ENCODE measurements at places on chromosomes 7 and 10.

GRCh38 chr10:113680190-113681111 is 739 bp downstream of the CASP7 start:
- no peak for DNase-seq

DNA sequence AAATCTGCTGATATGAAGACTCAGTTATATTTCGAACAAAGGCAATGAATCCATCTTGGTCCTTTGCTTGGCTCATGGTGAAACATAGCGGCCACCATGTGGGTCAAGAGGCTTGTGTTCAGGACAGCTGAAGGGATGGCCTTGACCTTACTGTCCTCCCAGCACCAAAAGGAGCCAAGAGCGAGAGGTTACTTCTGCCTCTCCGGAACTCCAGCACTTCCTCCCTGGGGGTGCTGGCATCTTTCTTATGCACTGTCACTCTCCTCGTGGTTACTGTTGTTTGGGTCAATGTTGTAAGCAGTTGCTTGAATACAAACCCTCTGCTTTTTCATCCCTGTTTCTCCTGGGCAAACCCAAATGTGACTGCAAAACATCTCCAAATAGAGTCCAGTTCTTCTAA is 100.6 kb downstream of the RBM20 start:
- no peak for DNase-seq

DNA sequence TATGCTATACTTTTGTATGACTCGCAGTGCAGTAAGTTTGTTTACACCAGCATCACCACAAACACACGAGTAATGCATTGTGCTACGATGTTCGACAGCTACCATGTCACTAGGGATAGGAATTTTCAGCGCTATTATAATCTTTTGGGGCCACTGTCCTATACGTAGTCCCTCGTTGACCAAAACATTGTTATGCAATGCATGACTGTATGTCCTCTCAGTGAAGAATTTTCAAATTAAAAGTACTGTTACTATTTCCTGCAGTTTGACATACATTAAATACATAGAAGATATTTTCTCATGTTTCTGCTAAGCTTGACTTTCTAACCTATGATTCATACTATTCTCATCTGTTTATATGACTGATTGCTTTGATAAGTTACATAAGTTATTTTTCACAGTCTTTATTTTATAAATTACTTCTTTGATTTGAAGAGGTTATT is 203.6 kb downstream of the VTI1A start:
- DNase-seq = no peak

- DNase-seq = no peak
Observed at GRCh38 chr7:111113263-111114017, 22.5 kb downstream of the LRRN3 start.

DNA sequence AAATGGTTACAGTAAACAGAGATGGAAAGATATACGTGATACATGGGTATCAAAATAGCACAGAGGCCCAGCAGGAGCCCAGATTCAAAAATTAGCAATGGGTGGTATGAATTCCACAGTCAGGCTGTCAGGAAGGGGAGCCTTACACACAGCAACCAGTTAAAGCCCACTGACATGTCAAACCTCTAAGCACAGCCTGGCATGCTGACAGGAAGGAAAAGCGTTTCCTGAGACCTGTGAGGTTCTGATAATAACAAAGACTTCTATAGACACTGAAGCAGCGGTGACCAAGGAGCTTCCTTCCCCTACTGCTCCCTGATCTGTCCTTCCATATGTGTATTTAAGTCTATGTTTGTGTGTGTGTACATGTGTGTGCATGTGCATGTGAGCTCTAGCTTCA is 89.9 kb downstream of the PHYHIPL start:
- no peak for DNase-seq

GRCh38 chr7:105007298-105007697 is 6.7 kb upstream of the KMT2E start:
- DNase-seq = no peak

- DNase-seq = no peak
Observed at GRCh38 chr10:100995181-100995580, 4.4 kb upstream of the LZTS2 start.
